Fibroblast of skin of right biceps (primary cell): ENCODE measurements at places on chromosomes 2 and 18.
A peak's percentile ranks its signal among the peaks of the same experiment; 100 is the strongest.

DNA sequence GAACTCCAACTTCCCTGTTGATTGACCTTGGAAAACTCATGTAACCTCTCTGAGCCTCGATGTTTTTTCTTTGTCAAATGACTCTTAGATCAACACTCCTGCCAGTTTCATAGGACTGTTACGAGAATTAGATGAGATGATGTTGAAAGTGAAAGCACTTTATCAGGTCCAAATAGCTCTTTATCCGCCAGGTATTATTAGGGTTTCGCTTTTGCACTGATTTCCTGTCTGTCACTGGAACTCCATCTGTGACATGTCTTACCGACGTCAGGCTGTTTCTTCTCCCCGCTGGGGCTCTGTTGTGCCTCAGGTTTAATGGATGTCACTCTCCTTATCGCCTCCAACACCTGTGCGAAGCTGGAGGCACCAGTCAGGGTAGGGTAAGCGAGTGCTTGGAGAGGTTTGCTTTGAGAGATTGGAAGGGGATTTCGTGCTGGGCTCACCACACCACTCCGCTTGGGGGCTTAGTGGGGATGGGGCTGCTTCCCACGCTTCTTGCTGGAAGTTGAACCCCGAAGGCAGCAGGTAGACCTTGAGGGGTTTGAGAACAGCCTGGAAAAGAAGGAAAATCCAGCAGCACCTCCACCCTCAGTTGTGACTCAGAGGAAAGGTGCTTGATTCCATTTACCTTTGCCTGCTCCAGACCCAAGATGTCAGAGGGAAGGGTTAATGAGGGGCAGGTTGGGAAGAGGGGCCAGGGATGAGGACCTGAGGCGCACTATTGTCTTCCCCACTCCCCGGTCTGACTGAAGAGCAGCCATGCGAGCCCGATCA lies 4.3 kb downstream of the GAD1 start:
- DNase-seq: no peak

DNA sequence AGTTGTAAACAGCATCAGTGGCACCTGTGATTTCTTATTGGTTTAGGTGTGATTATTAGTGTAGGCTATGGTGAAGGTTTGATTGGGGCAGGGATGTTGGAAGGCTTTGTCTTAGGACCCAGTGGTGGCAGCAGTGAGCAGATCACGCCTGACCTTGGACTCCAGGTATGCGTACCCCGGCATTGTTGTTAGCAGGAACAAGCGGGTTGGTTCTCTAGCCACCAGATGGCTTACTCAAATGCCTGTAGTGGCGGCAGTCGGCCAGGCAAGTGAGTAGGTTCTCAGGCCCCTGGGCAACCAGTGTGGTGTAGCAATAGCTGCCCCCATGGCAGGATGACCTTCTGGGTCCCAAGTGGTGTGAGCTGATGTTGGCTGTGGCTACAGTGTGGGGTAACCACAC lies 558.3 kb downstream of the KCNJ3 start:
- no peak for DNase-seq

DNA sequence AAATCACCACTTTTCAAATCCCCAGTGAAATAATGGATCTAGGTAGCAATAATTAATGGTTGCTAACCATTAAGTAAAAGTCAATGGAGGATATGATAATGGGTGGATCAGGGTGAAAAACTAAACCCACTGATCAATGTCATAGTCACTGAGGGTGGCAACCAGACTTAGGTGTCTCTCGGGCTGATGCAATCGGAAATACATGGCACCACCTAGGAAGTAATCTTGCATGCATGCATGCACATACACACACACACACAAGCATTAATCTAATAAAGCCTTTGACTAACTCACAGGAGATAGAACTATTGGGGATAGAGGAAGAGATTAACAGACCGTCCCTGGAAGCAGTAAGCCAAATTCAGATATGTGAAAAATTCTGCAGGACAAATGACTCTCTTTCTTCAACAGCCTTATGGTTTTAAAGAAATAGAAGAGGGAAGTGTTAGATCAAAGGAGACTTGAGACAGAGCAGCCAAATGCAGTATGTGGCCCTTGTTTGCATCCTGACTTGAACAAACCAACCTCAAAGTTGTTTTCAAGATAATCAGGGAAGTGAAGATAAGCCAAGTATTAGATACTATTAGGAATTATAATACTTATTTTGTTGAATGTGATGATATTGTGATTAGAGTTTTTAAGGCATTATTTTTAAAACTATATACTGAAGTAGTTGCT lies 186.0 kb upstream of the RMP24 start:
- DNase-seq: no peak

GRCh38 chr2:144632809-144633208 lies 112.9 kb upstream of the ZEB2 start:
- DNase-seq: no peak

DNA sequence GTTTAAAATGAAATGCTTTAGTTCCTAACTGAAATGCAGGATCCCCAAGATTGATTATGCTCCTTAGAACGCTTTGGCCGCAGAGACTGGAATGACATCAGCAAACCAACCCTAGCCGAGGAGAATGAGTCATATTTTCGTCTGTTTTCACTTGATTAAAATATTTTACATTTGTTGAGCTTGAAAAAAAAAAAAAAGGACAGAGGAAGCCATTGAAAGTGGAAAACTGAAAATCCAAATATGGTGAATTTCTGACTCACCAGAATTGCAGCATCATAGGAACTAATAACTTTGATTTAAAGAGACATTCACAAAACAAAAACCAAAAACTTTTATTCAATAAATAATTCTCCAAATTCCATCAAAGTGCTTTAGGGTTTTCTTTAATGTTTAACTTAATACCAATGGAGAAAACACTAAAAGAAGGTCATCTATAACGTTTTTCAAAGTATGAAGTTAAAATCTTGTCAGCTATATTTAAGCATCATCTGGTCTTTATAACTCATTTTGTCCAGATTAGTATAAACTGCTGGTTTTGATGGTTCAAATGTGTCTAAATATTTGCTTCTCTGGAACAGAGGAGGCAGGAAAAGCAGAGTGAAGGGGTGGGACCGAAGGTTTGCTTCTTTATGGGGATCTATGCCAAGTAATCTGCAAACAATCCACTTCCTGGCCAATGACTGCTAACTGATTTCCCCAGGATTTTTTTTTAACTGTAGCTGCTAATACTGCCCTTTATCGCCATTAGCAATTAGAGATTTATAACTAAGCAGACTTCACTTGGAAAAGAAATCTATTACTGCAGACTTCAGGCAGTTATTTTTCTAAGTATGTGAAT lies 30.9 kb upstream of the COL5A2 start:
- DNase-seq: peak; percentile 98

- peak; percentile 23 for DNase-seq
Measured at GRCh38 chr2:219079417-219079816, 18.7 kb upstream of the IHH start.

GRCh38 chr18:3319399-3319798 lies 57.5 kb downstream of the MYL12B start:
- DNase-seq: peak; percentile 19

DNA sequence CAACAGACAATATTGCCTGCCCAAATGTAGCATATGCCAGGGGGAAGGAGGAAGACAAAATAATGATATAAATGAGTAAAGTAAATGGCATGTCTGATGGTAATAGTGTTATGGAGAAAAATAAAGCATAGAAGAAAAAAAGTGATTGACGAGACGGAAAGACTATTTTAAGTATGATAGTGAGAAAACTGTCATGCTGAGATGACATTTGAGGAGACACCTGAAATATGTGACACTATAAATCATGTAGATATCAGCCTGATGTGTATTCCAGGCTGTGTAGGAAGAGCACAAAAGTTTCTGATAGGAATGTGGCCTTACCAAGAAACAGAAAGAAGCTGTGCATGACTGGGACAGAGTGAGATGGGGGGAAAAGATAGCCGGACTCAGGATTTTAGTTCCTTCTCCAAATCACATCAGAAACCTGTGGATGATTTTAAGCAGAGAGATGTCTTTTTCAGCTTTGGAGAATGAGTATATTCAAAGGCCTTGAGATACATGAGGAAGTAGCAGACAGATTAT lies 387.3 kb upstream of the SYT4 start:
- DNase-seq: no peak

DNA sequence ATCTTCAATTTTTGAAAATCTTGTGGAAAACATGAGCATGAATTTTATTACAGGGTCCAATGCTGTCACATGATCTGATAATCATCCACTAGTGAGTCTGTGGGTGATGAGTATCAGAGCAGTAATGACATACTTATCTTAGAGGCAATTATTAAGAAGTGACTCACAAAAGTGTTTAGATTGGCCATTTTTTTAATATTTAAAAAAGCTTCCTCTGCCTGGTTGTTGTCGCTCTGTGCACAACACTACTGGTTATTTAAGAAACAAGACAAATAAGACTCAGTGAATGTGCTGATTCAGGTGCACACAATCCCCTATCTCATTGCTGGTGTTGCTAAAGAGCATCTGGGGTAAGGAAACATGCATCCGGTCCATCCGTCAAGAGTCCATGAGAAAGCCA lies 665.8 kb upstream of the ZEB2 start:
- DNase-seq: peak; percentile 61

- DNase-seq: peak; percentile 85
Measured at GRCh38 chr2:191038241-191038725, 24.3 kb upstream of the STAT1 start.

DNA sequence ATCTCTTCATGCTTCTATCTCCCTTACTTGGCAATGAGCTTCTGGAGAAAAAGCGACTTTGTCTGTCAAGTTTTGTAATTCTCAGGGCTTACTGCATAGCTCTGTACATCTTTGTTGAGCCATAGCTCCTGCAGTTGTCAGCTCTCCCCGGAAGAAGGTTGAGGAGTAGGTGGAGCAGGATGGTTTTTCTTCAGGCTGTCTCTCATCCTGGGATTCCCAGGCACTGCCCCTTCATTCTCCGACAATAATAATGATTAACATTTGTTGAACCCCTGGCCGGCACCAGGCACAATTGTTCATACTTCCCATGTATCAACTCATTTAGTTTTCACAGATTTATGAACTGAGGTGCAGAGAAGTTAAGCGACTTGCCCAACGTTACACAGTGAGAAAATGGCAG lies 23.5 kb upstream of the RHOB start:
- DNase-seq: no peak

DNA sequence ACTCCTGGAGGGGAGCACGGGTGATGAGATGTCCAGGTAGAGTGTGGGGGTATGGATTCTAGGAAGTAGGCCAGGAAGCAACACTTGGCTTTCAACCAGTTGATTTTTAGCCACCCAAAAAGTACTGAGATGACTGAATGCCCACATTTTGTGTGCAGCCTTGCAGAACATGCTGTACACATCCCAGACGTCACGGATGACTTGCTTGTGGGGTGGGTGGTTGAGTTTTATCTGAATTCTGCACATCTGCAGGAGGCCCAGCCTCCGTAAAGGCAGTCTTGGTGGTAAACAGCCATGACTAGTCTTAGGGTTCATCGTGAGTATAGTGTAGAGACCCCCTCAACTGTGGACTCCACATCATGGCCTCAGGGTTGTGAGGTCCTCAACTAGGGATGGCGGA lies 53.3 kb upstream of the CCDC195 start:
- DNase-seq: no peak

- peak; percentile 44 for DNase-seq
Measured at GRCh38 chr18:47215554-47216138, 35.8 kb downstream of the SKOR2 start.

DNA sequence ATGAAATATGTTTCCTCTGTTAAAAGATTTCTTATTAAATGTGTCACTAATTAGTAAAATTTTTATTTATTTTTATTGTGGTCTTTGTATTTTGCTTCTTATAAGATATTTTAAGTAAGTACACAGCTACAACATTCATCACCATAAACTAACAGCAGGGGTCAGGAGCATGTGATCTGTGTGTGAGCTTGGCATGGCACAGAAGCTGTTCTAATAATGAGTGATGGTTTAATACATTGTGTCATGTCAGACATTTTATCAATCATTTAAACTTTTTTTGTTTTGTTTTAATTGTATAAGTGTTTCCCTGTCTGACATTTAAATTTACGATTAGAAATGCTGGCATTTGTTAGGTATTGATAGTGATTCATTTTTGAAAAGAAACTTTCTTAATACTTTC lies 585.4 kb downstream of the DSC3 start:
- DNase-seq: no peak

- peak; percentile 56 for DNase-seq
Measured at GRCh38 chr2:152468899-152469692, 134.1 kb downstream of the FMNL2 start.

DNA sequence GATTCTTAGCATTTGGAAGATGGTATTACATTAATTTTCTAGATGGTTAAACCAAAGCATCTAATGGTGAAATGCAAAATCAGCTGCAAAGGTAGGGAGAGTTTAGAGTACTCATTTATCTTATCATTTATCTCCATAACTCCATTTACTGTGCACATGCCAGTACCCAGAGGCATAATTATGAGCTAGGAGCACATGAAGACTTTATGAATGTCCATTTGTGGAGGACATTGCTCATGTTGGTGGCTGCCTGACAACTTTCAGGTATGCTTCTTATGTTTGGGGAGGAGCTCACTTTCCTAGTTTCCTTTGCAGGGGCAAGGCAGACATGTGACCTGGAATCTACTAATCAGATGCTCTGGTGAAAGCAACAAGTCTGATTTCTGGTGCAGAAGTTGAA lies 134.0 kb downstream of the NRP2 start:
- no peak for DNase-seq

DNA sequence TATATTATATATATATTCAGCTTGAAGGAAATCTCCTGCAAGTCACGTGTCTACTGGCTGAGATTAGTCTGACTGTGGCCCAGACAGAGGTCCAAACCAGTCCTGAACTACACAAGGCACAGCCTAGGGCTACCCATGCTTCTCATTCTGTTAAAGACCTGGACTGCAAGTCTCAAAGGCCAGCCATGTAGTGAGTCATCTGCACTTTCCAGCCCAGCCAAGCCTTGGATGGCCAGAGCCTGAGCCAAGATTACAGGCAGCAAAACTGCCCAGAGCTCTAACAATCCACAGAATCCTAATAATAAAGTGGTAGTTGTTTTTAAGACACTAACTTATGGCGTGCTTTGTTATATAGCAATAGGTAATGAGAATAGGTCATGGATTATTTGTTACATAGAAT lies 259.6 kb downstream of the SS18 start:
- peak; percentile 49 for DNase-seq

- DNase-seq: no peak
Measured at GRCh38 chr2:31192396-31192795, 24.9 kb downstream of the CAPN14 start.

DNA sequence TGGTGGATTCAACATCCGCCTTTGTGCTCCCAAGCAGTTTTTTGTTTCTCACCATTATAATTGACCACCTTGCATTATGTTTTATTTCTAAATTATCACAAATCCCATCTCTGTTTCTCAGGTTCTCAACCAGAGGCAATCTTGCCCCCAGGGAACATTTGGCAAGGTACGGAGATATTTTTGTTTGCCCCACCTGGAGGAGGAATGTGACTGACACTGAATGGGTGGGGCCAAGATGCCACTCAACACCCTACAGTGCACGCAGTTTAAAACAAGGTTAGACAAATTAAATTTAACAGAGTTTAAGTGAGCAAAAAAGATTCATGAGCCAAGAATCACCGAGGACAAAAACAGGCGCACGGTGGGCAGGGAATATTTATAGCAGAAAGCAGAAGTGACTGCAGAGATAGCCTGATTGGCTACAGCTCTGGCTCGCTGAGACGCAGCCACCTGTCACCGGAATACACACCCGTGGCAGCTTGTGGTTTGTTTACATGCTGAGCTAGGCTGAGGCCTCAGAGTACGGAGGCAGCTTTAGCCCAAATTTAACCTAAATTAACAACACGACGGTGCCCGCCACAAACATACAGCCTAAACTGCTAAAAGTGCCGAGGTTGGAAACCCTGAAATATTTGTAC lies 150.0 kb upstream of the ALKAL2 start:
- DNase-seq: no peak

- no peak for DNase-seq
Measured at GRCh38 chr18:49521216-49521835, 34.3 kb upstream of the C18orf32 start.

- peak; percentile 94 for DNase-seq
Measured at GRCh38 chr2:174606336-174606735, 8.7 kb upstream of the WIPF1 start.
